Neural crest cell (in vitro differentiated cells): ENCODE measurements at places on chromosomes 13 and 19. TPM values are rescaled to one million over a fixed set of nuclear protein-coding genes. Genes with fewer than 3 reads are reported as not detected.
A peak's percentile ranks its signal among the peaks of the same experiment; 100 is the strongest.

The LRRC63 gene
- 0.37 and 0.52 TPM in 2 replicates for total RNA-seq

GRCh38 chr13:80339912-80340650 is 845 bp downstream of the SPRY2 start:
- peak overlapping the region; percentile 99 for H3K27ac ChIP-seq
- H3K27me3 ChIP-seq: peaks cover 14% of the 10 kb centered on the region
- H3K36me3 ChIP-seq: peaks cover 23% of the 10 kb centered on the region
- no peak overlapping the region for H3K4me3 ChIP-seq

The CCDC122 gene
- total RNA-seq: 4.8 and 6.4 TPM in 2 replicates

DNA sequence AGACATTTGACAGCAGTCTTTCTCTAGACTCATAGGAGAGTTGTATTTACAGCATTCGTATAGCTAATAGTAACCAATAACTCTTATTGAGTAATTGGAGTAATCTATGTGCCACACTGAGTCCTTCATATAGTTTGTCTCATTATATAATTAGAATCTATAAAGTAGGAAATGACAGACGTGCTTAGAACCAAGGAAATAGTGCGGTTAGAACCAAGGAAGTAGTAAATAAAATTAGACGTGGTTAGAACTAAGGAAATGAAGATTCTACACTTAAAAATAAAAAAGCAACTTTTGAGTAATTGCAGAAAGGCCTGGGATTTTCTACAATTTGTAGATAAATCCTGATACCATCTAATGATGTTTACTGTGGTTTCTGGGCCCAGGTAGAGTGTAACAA is 107.8 kb upstream of the TNFSF11 start:
- DNase-seq: no peak
- H3K27ac ChIP-seq: no peak overlapping the region
- no peaks in the 10 kb centered on the region for H3K4me1 ChIP-seq
- no peaks in the 10 kb centered on the region for H3K27me3 ChIP-seq
- H3K36me3 ChIP-seq: peaks cover 3% of the 10 kb centered on the region

DNA sequence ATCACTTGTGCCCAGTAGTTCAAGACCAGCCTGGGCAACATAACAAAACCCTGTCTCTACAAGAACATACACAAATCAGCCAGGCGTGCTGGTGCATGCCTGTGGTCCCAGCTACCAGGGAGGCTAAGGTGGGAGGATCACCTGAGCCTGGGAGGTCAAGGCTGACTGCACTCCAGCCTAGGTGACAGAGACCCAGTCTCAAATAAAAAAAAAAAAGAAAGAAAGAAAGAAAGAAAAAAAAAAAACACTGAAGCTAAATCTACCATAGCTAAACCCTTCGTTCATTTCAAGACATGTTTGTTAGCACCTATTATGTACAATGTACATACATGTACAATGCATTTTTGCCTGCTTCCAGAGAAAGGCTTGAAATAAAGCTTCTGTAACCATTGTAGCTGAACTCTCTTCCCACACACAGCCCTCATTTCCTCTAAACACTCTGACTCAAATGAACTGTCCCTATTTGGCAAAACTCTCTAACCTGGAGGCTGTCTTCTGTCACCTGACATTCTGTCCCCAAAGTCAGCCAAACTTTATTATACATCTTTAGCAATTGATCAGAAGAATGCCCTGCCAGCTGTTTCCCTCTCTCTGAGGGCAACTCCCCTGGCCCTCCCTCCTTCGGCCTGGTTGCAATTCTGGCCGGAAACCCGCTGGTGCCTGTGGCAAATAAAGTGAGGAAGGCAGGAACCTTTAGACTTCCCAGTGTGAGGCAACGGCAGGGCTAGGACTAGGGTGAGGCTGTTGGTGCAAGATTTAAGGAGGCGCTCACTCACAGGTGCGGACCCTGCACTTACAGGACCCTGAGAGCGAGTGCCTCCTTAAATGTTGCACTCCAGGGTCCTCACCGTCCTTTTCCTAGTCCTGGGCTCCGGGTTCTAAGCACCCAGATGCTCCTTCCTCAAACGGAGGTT is 1.8 kb downstream of the ETHE1 start:
- H3K36me3 ChIP-seq: no peaks in the 10 kb centered on the region
- peaks cover 3% of the 10 kb centered on the region for H3K27me3 ChIP-seq
- no peak overlapping the region for H3K27ac ChIP-seq
- peak overlapping the region; percentile 95 for H3K4me3 ChIP-seq

DNA sequence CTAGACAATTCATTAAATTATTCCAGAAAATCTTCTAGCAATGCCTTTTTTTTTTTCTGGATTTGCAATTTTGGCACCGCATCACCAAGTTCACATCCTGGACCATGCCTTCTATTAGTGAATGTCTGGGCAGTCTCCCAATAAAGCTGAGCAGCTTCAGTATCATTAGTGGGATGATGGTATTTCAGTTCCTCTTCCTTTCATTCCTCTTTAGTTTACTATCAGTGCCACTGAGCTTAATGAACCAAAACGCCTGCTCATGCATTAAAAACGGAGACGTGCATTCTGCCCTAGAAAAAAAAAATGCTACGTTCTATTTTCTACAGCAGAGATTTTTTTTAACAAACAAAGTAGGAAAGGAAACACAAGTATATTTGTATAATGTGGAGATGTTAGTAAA is 343.0 kb downstream of the PCDH9 start:
- no peak overlapping the region for H3K4me3 ChIP-seq
- no peak for DNase-seq
- no peak overlapping the region for H3K27ac ChIP-seq
- no peaks in the 10 kb centered on the region for H3K36me3 ChIP-seq
- no peaks in the 10 kb centered on the region for H3K27me3 ChIP-seq

The WDR87 gene
- total RNA-seq: not detected in 2 replicates

- no peak for DNase-seq
- peaks cover 49% of the 10 kb centered on the region for H3K27me3 ChIP-seq
- no peak overlapping the region for H3K4me3 ChIP-seq
- H3K4me1 ChIP-seq: no peaks in the 10 kb centered on the region
These were observed 48.6 kb upstream of the TCF3 start for GRCh38 chr19:1700733-1701663.

The IL17D gene
- 7.9 and 8.4 TPM in 2 replicates for total RNA-seq

The PBX4 gene
- 7.5 and 7.7 TPM in 2 replicates for total RNA-seq

- peaks cover 49% of the 10 kb centered on the region for H3K27me3 ChIP-seq
- peak overlapping the region; percentile 92 for H3K4me3 ChIP-seq
- peaks cover 46% of the 10 kb centered on the region for H3K4me1 ChIP-seq
- H3K36me3 ChIP-seq: peaks cover 6% of the 10 kb centered on the region
- H3K27ac ChIP-seq: peak overlapping the region; percentile 96
These were observed 4.8 kb upstream of the KCNC3 start for GRCh38 chr19:50333737-50334617.

DNA sequence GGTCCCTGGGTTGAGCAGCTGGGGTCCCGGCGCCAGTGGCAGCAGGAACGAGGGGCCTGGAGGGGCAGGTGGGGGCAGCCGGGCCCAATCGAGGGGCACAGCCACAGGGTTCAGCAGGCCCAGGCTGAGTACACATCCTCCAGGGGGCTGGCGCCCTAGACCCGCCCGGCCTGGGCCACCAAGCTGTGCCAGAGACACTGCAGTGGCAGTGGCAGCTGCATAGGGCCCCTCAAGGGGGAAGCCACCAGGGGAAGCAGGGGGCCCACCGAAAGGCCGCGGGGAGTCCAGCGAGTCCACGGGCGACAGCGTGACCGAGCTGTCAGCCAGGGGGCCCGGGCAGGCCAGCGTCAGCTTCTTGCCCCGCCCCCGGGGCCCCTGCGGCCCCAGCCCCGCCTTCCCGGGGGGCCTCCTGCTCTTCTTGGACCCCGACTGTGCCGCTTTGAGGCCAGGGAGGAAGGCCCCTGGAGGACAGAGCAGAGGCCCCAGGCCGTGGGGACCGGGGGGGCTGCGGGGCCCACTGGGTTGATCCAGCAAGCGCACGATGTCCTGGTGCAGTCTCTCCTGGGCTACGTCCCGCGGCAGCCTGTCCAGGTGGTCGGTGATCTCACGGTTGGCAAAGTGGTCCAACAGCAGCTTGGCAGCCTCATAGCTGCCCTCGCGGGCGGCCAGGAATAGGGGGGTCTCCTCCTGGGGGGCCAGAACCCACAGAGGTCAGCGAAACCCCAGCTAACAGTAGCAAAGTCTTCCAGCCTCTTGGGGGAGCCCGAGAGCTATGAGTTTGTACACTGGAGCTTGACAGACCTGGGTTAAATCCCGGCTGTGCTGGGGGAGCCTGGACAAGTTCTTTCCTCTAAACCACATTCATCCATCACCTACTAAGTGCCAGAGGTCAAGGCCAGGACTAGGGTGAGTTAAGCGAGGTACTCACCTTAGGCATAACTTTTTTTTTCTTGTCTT is 39.5 kb downstream of the NOTCH3 start:
- H3K36me3 ChIP-seq: peaks cover 41% of the 10 kb centered on the region
- no peak overlapping the region for H3K4me3 ChIP-seq
